Choroid plexus epithelial cell (primary cell): ENCODE measurements at places on chromosomes 11 and 22.
A peak's percentile ranks its signal among the peaks of the same experiment; 100 is the strongest.

DNA sequence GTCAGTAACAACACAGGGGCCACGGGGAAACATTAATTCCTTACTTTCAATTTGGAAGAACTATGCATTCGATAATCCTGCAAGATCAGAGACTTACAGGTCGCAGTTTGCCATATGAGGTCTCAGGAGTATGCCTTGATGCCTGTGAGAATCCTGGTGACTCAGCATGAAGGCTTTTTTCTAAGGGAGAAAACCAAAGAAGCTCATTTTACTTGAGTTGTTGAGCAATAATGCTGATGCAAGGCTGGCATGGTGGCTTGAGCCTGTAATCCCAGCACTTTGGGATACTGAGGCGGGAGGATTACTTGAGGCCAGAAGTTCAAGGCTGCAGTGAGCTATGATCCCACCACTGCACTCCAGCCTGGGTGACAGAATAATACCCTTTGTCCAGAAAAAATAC is 26.6 kb downstream of the ATG16L2 start:
- peak; percentile 92 for DNase-seq

DNA sequence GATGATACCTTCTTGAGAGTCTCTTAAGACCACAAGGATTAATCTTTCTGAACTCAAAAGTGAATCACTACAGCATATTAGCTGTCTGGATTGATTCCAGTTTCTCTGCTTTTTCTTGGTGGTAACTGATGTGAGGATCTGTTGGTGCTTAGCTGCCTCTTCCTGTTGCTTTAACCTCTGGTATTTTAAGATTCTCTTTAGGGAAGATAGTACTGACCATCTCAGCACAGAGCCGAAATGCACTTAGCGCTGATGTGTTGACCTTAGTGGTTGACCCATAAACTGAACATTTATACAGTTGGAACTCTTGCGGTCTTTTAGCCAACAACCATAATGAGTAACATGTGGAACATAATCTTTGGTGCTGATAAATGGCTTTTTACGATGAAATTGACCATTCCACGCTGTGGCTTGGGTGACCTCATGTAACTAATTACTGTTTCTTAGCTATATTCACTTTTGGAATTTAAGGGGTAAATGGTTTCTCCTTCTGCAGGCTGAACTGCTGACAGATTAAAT is 33.7 kb downstream of the APLP2 start:
- DNase-seq, result peak; percentile 98

DNA sequence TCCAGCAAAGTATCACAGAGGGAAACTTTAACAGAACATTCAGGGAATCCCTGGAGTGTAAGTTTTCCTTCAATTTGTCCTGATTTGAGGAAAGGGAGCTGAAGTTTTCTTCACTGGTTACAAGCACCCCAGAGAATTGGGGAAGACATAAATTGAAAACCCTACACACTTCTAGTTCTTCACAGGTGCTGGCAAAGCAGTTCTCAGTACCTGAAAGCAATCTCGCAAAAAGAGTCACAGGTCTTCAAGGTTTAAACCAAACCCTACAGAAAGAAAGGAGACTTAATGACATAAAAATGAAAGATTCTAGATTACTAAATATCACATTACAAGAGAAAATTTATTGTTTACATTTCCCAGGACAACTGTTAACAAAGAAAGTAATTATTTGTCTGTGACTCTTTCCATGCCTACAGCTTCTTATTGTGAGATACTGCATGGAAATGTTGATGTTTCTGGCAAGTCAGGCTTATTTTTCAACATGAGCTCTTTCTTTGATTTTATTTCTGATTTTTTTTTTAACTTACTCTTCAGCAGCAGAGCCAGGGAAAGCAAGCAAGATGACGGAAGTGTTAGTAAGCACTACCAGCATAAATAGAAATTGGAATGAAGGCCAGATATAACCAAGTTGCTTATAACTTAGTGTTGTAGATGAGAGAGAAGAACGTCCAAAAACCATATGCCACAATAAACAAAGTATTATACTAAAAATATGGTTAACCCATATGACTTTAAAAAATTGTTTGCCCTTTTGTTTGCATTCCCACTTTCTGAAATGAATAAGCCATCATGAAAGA is 44.1 kb downstream of the FANCF start:
- DNase-seq, result no peak

DNA sequence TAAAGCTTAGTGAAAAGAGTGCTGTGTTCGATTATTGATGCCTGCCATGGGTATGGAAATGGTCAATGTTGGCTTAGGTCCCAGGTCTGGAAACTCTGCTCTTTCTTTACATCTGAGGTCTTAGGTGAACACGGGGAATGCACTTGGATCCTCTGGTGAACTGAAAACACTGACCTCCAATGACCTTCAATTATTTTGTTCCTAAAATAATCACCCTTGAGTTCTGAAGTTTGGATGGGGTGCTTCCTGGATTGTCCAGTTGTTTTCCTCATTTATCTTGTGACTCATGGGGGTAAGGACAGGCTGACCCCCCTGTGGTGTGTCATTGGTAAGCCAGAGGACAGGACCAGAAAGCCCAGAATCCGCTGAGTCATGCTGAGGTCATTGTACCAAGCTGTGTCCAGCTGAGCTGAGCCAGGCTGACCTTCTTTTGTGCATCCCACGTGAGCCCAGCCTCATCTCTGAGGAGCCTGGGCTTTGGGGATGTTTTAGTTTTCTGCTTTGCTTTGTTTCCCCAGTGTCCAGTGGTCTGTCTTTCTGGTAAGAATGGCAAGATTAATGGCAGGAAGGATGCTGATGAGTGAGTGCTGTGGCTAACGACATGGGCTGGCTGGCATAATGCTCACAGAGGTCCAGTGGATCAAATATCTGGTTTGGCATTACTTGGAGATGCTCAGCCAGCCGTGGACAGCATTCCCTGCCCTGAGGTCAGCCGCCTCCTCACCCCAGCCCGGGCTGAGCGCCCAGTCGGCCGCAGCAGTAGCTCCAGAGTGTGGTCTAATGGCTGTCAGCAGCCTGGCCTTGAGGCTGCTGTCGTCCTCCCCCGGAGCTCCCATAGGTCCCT is 35.6 kb downstream of the AMPD3 start:
- peak; percentile 92 for DNase-seq

DNA sequence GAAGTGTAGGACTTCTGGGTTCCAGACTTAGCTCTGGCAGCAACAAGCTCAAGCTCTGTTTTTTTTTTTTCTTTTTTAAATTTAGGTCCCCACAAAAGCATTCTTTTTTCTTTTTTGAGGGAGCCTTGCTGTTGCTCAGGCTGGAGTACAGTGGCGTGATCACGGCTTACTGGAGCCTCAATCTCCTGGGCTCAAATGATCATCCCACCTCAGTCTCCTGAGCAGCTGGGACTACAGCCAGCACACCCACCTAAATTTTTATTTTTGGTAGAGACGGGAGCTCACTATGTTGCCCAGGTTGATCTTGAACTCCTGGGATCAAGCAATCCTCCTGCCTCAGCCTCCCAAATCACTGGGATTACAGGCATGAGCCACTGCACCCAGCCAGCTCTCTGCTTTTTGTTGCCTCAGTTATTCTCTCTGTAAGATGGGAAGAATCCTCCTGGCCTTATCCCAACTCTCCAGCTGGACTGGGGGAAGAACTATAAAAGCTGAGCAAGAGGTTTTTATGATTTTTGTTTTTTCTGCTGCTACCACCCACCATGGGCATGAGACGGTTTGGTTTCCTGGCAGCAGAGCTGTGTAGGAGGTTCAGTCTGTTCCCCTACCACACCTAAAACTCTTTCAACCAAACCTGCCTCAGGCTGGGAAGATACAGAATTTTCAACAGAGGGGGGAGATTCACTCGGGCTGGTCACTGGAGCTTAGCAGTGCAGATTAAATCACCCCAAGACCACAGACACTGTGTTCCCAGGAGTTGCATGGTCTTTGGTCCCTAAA is 11.6 kb upstream of the MTFP1 start:
- no peak for DNase-seq

DNA sequence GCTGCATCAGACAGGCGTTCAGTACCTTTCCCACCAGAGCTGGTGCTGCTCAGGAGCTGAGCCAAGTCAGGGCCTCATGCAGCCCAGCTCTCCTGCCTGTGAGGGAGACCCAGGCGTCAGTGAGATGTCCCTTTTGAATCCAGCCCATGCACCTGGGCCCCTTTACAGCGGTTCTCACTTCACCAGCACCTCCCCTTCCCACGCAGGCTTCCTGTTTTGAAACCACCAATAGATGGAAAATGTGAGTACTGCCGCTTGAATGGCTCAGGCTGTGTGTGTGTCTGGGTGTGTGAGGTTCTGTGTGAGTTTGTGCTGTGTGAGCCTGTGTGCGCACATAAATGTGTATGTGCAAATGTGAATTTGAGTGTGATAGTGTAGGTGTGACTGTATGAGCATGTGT is 88.4 kb downstream of the UBASH3B start:
- no peak for DNase-seq

DNA sequence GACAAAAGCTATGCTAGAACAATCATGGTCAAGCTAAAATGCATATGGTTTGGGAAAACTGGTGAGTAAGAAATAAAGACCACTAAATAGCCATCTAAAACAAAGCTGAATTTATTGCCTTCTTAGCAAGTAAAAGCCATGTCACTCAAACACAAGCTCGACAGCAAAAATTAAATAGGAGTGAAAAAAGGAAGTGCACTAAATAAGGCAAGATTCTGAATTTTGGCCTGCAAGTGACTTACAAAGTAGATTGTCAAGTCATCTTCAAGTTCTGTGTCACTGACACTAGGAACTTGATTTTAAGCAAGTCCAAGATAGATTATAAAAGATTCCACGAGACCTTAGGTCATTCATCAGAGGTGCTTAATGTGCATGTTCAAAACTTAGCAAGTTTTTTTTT is 27.4 kb downstream of the TUG1 start:
- no peak for DNase-seq

- DNase-seq, result peak; percentile 83
Measured at GRCh38 chr11:46489656-46490560, 98.3 kb upstream of the CHRM4 start.

DNA sequence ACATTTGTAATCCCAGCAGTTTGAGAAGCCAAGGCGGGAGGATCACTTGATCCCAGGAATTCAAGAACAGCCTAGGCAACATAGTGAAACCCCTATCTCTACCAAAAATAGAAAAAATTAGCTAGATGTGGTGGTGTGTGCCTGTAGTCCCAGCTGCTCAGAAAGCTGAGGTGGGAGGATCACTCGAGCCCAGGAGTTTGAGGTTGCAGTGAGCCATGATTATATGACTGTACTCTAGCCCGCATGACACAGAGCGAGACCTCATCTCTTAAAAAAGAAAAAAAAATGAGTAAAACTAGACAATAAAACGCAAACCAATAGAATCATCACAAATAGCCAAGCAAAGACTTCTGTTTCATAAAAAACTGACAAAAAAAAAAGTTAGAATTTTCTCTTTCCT is 21.8 kb downstream of the NUCB2 start:
- DNase-seq, result no peak

DNA sequence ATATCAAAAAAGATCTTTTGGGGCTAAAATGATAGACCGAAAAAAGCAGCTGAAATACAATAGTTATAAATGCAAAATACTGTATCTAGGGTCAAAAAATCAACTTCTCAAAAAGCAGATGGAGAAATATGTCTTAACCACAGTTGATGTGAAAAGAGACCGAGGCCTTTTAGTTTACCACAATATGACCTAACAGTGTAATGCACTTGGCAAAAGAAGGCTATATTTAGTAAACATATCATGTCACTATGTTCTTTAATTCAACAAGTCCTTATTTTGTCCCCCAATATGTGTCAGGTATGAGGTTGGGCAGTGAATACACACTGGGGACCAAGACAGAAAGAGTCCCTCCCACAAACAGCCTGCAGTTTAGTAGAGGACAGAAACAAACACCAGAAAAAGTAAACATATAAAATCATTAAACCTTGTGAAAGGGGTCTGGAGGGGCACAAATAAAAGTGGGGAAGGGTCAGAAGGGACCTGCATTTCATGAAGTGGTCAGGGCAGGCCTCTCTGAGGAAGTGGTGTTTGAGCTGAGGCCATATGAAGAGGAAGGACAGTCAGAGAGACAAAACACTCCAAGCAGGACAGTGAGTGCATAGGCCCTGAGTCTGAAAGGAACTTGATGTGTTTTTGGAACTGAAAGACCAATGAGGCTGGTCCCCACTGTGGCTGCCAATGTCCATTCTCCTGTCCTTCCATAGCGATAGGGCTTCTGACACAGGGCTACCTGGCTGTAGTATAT is 53.4 kb downstream of the LIF start:
- no peak for DNase-seq

- DNase-seq, result no peak
Measured at GRCh38 chr11:63682066-63683021, 1.0 kb downstream of the RTN3 start.

DNA sequence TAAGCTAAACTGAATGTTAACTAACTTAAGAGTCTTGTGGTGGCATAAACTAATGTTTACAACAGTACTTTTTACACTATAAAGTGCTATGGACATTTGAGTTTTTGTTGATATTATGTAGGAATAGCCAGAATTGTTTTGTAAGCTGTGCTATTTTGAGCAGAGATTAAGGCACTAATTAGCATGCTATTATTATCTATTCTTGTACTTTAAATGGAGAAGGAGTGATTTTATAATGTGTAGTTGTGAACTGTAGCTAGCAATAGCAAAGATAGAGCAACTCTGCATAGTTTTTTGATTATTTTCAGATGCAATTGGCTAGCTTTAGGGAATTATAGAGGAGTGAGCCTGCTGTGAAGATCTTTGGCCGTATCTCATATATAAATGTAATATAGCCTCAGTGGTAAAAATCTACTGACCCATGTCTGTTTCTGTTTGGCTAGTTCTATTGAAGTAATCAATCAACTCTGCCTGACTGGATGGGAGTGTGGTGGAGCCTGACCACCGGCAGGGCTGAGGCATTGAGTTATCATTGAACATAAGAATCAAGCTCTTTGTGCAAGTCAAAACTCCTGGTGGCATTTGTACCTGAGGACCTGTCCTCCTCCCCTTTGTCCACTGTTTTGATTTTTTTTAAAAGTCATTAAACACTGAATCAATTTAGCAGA is 34.3 kb downstream of the NCAM1 start:
- DNase-seq, result no peak

- DNase-seq, result no peak
Measured at GRCh38 chr11:25057861-25058260, 561.0 kb downstream of the LUZP2 start.

GRCh38 chr22:39205344-39206021 is 39.3 kb downstream of the PDGFB start:
- peak; percentile 62 for DNase-seq

- peak; percentile 93 for DNase-seq
Measured at GRCh38 chr11:114166897-114167323, 107.4 kb downstream of the ZBTB16 start.

DNA sequence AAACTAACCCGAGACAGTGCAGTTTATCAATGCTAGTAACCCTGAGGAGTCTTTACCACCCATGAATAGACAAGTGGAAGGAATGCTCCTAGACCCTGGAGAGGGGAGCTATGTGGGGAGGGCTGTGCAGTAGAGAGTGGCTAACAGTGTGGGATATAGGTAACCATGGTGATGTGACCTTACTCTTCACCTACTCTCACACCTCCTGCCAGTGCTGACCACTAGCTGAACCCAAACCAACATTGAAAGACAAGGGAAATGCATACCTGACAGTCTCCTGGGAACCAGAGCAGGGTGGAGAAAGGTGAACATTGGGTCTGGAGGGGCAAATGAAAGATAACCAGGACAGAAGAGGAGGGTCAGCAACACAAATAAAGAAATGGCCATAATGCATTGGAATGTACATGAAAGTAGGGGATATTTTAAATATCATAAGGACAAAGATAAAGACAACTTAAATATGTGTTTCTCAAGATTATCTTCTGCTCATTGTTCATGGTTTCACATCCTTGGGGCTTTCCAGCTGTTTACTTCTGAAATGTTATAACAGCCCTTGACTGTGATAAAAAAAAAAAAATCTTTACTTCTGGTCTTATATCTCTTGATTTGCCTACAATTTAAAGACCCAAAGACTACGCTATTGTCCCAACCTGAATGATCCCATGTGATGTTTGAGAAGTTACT is 983.3 kb upstream of the TENM4 start:
- DNase-seq, result no peak

- DNase-seq, result no peak
Measured at GRCh38 chr11:32786811-32787210, 7.7 kb downstream of the CCDC73 start.
